Heart left ventricle (tissue), 16 donors: ENCODE measurements at places on chromosomes 1 and 21. TPM values are rescaled to one million over a fixed set of nuclear protein-coding genes. Genes with fewer than 3 reads are reported as not detected.

- no peak for DNase-seq
These were observed 8.3 kb upstream of the WNT3A start for GRCh38 chr1:227998374-227999055.

DNA sequence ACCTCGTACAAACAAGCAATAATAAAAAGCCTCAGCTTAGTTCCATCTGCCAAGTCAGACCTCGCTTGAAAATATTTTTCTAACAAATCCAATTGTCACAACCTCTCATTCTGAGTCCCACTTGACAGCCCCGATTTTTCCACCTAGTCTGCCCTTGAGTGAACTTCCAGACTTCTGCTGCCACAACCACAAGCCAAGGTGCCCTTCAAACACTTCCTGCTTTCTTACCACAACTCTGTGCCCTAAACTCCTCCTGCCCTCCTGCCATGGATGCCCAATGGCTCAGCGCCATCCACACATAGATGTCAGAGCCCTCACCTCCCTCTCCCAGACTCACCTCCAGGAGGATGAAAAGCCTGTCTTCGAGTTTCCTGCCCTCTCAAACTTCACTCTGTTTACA lies 3.9 kb downstream of the TMPRSS2 start:
- DNase-seq, result no peak

DNA sequence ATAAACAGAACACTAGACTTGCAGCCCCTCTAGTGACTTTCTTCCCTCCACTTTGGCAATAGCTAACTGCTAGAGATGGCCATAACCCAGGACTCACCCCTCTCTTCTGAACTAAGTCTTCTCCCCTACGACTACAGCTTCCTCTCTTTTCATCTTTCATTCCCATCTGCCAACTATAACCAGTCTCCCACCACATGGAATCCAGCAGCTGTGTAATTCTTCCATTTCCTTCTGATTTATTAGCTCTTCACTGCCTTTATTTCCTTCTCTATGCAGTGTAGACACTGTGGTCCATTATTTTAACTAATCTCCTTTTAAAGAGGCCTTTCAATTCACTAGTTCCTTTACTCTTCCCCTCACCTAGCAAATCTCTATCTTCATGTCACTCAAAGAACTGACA lies 13.4 kb upstream of the KCNK1 start:
- DNase-seq, result no peak

GRCh38 chr1:202189918-202190715 lies 3.5 kb upstream of the LGR6 start:
- DNase-seq, result no peak

Gene SELE
- polyA plus RNA-seq, result 3.3 TPM

Gene SFN
- 0.11 TPM for polyA plus RNA-seq

Gene CCDC24
- polyA plus RNA-seq, result 0.90 TPM

Gene KIF14
- polyA plus RNA-seq, result 0.04 TPM

Gene SPATA45
- not detected for polyA plus RNA-seq

Gene AIM2
- polyA plus RNA-seq, result 0.04 TPM
